ENCODE measurements at places on chromosomes 7 and 10. TPM values are rescaled to one million over a fixed set of nuclear protein-coding genes. Genes with fewer than 3 reads are reported as not detected.

CCDC146 gene
- total RNA-seq: 0.87 TPM

DNAH11 gene
- under 0.01 TPM for total RNA-seq

PAPSS2 gene
- total RNA-seq: 77.7 TPM

CNNM1 gene
- total RNA-seq: 1.7 TPM

TRPV5 gene
- total RNA-seq: not detected

ABCB4 gene
- total RNA-seq: 0.44 TPM

GNAT3 gene
- not detected for total RNA-seq

HACD1 gene
- total RNA-seq: 32.0 TPM

LRRC18 gene
- not detected for total RNA-seq

STX1A gene
- 17.4 TPM for total RNA-seq

GPR85 gene
- total RNA-seq: 8.6 TPM

SEMA3E gene
- total RNA-seq: 2.0 TPM

ANKRD22 gene
- total RNA-seq: not detected

CYP17A1 gene
- total RNA-seq: not detected

C7orf33 gene
- total RNA-seq: not detected

GPR15LG gene
- total RNA-seq: not detected

CRYGN gene
- total RNA-seq: 0.25 TPM

SPDYE1 gene
- total RNA-seq: not detected

FGFR2 gene
- 0.44 TPM for total RNA-seq

ADRA2A gene
- 2.0 TPM for total RNA-seq

PRTFDC1 gene
- 22.9 TPM for total RNA-seq

C10orf105 gene
- under 0.01 TPM for total RNA-seq

COBL gene
- under 0.01 TPM for total RNA-seq

SERPINE1 gene
- 462 TPM for total RNA-seq

TRIM4 gene
- 21.7 TPM for total RNA-seq

LZTS2 gene
- total RNA-seq: 86.4 TPM

AKR1C4 gene
- not detected for total RNA-seq

CHST12 gene
- 8.5 TPM for total RNA-seq

DPP6 gene
- 0.50 TPM for total RNA-seq

OR6B1 gene
- total RNA-seq: not detected

LRMDA gene
- total RNA-seq: 0.55 TPM

TUBB8 gene
- not detected for total RNA-seq

CCDC7 gene
- total RNA-seq: 8.7 TPM

EIF5AL1 gene
- total RNA-seq: 1.3 TPM

ENKUR gene
- total RNA-seq: 0.11 TPM

BLOC1S2 gene
- total RNA-seq: 47.4 TPM

CDHR1 gene
- total RNA-seq: 0.12 TPM

AVL9 gene
- 49.0 TPM for total RNA-seq

IL6 gene
- total RNA-seq: 0.55 TPM

PLEKHS1 gene
- not detected for total RNA-seq

SNCG gene
- total RNA-seq: 7.5 TPM

FZD8 gene
- total RNA-seq: 20.2 TPM

FRMD4A gene
- 48.5 TPM for total RNA-seq

TMED4 gene
- 151 TPM for total RNA-seq

LIPN gene
- not detected for total RNA-seq

C7orf57 gene
- total RNA-seq: not detected

All from uterine smooth muscle cell (primary cell).